RPMI7951 (cell line): ENCODE measurements at places on chromosomes 13 and 19. TPM values are rescaled to one million over a fixed set of nuclear protein-coding genes. Genes with fewer than 3 reads are reported as not detected.

GRCh38 chr19:12967907-12968306, 1.5 kb upstream of the DAND5 start:
- no peak for DNase-seq

DNA sequence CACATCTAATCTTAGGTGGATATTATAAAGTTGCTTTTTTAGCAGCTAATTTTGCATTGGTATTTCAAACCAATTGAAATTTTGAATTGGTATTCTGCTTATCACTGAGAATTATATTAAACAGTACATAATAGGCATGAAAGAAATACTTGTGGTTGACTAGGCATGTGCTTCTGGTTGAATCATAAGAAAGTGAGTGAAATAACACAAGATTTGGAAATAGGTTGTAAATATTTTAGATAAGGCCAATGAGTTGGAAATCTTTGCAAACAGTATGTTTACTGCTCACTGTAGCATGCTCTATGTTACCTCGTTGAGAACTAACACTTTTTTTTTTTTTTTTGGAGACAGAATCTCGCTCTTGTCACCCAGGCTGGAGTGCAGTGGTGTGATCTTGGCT, 66.8 kb upstream of the RFC3 start:
- DNase-seq = no peak

DNA sequence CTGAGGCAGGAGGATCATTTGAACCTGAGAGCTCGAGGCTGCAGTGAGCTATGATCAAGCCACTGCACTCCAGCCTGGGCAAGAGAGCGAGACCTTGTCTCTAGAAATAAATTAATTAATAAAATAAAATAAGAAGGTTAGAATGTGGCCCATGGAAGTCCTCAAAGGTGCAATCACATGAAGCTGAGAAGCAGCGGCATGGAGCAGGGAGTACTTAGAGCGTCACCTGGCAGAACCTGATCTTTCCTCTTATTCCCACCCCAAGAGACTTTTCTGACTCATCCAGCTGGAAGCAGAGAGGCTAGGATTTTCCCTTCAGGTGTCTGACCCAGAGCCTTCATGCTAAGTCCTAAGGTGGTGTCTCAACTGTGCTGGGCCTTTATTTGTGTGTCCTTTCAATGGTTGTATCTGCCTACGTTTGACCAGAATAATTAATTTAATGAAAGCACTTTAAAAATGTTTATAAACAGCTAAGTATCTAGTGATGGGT, 8.9 kb upstream of the MRPS31 start:
- DNase-seq = no peak

- no peak for DNase-seq
Measured at GRCh38 chr13:90402102-90402501, 945.4 kb upstream of the MIR17HG start.

GSX1 gene
- total RNA-seq = not detected in 2 replicates

DNA sequence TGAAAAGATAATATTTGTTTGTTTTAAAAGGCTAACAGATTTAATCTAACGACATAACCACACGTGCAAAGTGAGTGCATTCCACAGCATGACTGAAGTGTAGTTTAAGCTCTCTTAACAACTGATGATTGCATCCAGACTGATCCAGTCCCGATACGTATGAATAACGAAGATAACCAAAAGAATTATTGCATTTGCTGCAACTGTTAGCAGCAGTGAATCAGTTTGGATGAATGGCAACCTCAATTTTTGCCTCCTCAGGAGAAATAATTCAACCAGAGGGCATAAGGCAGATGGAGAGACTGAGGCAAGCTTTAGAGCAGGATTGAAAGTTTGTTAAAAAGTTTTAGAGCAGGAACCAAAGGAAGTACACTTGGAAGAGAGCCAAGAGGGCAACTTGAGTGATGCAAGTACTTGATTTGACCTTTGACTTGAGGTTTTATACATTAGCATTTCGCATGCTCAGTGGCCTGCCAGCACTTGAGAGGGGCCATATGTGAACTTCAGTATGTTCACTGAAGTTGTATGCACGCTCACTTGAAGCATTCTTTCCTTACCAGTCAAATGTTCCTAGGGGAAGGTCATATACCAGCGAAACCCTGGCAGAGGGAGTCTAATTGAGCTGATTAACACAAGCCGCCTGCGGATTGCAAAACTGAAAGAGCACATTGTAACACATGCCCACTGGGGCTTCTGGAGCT, 835.0 kb upstream of the PCDH20 start:
- DNase-seq = no peak

DNA sequence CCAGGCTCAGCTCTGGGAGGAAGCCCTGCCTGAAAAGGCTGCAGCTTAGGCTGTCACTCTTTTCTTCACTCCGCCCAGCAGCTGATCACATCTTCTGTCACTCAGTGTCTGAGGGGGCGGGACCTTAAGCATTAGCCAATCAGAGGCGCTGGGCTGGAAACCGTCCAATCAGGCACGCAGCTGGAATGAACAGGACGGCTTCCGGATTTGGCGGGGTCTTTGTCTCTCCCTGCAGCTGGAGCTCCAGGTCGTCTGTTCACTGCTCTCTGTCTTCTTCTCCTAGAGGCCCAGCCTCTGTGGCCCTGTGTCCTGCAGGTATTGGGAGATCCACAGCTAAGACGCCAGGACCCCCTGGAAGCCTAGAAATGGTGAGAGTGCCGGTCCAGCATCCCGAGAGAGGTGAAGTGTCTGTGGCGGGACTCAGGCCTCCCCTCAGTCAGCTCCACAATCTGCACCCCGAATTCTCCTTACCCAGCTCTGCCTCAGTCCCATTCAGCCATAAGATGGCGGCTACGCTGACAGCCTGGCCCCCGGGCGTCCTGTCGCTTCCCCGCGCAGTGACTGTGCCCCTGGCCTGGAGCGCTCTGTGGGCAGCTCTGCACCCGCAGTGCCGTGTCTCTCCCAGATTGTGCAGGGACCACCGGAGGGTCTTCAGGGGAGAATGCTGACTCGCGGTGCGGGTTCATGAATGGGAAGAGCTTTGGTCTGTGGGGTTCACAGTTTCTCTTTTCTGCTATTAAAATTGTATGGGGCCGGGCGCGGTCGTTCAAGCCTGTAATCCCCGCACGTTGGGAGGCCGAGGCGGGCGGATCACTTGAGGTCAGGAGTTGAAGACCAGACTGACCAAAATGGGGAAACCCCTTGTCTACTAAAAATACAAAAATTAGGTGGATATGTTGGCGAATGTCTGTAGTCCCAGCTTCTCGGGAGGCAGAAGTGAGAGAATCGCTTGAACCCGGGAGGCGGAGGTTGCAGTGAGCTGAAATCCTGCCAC, at the start of gene ZNF66:
TSS of gene ZNF66 (plus strand) at position 222 of the 994 bp plus-strand sequence. CDS start at position 366, 144 bp downstream.
- peak; percentile 97 for DNase-seq

DNA sequence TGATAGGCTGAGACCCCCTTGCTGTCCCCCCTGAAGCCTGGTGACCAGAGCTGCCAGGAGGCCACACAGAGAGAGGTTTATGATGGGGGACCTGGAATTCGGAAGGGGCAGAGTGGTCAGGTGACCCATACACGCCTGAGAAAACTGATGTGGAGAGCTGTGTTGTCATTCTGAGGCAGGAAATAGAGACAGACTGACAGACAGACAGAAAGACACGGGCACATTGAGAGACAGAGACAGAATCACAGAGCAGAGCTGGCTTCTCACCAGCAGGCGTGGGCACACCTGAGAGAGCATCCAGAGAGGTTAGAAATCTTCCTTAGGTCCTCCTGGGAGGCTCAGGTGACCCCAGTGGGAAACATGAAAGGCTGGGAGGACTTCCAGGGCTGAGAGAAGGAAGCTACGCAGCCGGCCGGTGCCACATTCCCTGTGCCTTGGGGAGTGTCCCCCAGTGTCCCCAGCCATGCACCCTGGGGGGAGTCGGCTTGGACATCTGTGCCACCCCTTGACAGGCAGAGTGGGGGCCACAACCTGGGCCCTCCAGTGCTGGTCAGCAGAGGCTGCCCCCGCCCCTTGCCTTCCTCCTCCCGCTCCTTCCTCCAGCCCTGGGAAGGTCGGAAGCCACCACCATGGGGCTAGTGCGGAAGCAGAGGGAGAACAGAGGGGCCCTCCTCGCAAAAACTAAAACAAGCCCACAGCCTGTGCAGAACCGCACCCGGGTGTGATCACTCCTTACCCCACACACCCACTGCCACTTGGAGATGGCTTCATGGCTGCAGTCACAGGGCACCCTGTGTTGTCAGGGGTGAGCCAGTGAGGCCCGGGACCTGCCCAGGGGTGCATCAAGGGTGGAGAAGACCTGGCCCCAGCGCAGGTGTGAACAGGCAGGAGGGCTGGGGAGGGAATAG, 2.2 kb downstream of the FFAR1 start:
- DNase-seq = no peak

DNA sequence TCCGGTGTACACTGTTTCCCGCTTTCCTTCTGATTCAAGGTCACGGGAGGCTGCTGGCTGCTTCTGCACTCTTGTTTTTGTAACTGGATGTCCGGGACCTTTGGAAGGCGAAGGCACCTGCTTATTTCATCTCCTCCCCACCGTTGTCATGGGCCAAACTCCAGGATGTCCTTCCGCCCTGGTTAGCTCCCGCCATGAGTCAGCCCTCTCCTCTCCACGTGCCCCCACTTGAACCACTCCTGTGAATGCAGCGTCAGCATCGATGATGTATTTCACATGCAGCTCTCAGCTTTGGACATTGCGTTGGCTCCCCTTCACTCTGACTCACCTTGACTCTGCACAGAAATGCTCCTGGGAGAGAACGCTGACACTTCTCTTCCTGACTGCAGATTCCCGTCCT, 5.5 kb upstream of the GALP start:
- peak; percentile 73 for DNase-seq

DNA sequence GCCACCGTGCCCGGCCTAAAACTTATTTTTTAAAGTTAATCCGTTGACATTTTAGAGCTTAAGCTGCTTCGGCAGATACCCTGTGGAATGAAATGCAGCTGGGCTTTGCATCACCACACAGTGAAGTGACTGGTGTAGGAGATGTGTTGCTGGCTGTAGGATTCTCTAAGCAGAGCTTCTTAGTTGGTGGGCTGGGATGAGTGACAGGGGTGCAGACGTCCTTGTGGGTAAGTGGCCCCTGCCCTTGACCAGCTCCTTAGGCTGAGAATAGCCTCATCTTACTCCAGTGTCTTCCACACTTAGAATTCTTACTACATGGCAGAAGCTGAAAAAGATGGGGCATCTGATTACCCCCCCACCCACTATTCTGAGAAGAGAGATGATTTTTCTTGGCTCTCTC, 11.6 kb downstream of the GATAD2A start:
- no peak for DNase-seq

DNA sequence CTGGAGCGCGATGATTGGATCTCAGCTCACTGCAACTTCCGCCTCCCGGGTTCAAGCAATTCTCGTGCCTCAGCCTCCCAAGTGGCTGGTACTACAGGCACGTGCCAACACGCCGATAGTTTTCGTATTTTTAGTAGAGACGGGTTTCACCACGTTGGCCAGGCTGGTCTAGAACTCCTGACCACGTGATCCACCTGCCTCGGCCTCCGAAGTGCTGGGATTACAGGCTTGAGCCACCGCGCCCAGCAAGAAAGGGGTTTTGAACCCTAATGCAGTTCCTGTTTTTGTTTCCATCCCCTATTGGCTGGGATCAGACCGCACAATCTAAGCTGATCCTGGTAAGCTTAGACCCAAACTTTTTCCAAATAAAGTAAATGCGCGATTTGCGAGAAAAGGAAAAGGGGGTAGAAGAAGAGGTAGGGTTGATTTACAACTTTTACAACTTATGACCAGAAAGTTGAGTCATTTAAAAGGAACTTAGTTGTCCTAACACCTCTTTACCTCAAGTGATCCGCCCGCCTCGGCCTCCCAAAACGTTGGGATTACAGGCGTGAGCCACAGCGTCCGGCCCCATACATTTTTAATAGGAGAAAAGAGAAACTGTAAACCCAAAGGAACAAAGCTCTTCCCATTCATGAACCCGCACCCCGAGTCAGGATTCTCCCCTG, 764 bp downstream of the ZNF626 start:
- peak; percentile 24 for DNase-seq

GRCh38 chr13:28822151-28822550, 2.0 kb downstream of the MTUS2 start:
- no peak for DNase-seq

CAMSAP3 gene
- not detected in 2 replicates for total RNA-seq

CBLC gene
- not detected in 2 replicates for total RNA-seq

DNA sequence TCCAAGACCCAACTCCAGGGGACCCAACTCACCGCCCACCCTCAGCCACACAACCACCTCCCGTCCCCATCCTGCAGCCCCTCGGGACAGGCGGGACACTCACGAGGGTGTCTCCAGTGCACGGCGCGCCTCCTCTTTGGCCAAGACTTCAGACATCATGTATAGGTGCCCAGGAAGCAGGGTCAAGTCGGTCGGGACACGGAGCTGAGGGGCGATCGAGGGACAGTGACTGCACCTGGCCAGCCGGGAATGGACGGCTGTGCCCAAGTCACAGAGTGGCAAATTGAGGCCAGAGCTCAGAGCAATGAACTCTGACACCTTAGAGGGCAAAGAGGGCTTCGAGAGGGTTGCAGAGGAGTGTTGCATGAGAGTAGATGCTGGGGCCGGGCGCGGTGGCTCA, 8.8 kb downstream of the STAP2 start:
- DNase-seq = no peak

- peak; percentile 5 for DNase-seq
Measured at GRCh38 chr13:96011291-96011872, 41.8 kb downstream of the UGGT2 start.

NMRK2 gene
- total RNA-seq = not detected in 2 replicates

DNA sequence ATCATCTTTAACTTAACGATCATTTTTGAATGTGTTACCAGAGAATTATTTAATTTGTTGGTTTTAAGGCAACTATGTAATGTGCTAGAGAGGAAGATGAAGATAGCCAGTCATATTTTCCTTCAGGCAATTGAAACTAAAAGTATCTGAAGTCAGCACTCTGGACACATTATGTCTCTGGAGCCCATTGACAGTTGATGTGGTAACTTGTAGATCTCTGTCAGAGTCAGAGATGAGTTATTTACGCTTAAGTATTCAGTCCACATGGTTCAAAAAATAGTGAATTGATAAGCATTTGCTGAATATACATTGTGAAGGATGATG, 2.1 kb downstream of the ZMYM2 start:
- no peak for DNase-seq

GRCh38 chr13:110400786-110401533, 93.9 kb downstream of the COL4A2 start:
- peak; percentile 84 for DNase-seq

DNA sequence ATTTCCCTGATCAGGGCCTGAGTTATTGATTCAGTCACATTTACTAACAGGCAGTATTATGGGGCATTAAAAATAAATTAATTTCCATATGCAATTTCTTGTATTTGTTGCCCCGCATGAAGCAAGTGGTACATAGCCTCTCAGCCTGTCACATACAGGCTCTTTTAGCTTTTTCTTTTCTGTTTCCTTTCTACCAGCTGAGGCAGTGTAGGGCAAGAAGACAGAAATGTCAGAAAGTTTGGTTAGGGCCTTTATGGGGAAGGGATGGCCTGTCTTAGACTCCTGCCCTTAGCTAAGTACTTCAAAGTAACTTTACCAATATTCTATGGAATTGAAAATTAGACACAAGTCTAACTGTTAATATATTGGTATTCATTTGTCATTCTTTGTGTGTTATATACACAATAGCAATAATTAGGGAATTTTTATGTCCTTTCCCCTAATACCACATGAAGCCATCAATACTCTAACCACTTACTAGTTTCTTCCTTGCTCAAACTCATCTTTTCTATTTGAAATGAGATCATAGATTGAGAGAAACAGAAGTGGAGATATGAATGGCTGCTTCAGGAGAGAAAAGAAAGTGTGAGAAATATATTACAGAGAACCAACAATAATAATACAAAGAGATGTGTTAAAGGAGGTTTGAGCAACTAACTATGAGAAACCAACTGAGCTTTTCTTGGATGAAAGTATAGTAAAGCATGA, 669.6 kb downstream of the PCDH17 start:
- no peak for DNase-seq

GRCh38 chr13:113183450-113184129, 24.9 kb downstream of the PCID2 start:
- DNase-seq = no peak

MYO16 gene
- total RNA-seq = not detected in 2 replicates

CGB1 gene
- total RNA-seq = not detected in 2 replicates
